Posterior vena cava (tissue), 2 donors: ENCODE measurements at places on chromosomes 13 and 19. TPM values are rescaled to one million over a fixed set of nuclear protein-coding genes. Genes with fewer than 3 reads are reported as not detected.

The KRTDAP gene
- total RNA-seq, result not detected

GRCh38 chr13:32310134-32310706 lies 4.9 kb downstream of the ZAR1L start:
- DNase-seq, result no peak

DNA sequence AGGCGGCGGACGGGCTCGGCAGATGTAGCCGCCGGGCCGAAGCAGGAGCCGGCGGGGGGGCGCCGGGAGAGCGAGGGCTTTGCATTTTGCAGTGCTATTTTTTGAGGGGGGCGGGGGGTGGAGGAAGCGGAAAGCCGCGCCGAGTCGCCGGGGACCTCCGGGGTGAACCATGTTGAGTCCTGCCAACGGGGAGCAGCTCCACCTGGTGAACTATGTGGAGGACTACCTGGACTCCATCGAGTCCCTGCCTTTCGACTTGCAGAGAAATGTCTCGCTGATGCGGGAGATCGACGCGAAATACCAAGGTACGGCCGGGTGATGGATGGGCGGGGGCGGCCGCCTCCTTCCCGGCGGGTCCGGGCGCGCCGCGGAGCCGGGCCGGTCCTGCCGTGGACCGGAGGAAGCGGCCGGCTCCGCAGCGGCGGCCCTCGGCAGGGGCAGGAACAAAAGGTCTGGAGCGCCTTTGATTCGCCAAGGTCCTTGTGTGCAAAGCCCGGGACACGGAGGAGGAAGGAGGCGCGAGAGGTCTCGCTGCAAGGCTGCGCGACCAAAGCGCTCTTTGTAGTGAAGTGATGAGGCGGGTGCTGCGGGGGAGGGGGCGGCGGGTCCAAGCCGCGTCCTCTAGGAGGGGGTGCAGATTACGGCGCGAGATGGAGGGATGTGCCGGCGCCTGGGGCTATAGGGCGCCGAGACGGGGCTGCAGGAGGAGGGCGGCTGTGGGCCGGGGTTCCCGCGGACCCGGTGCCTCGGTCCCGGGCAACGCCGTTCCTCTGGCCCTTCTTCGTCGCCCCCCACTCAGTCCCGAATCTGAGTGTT lies 689 bp downstream of the ING1 start:
- peak; percentile 85 for DNase-seq

- DNase-seq, result peak; percentile 85
Observed at GRCh38 chr19:17576758-17577456, 21.5 kb downstream of the COLGALT1 start.

The FFAR3 gene
- 0.14 TPM for total RNA-seq

DNA sequence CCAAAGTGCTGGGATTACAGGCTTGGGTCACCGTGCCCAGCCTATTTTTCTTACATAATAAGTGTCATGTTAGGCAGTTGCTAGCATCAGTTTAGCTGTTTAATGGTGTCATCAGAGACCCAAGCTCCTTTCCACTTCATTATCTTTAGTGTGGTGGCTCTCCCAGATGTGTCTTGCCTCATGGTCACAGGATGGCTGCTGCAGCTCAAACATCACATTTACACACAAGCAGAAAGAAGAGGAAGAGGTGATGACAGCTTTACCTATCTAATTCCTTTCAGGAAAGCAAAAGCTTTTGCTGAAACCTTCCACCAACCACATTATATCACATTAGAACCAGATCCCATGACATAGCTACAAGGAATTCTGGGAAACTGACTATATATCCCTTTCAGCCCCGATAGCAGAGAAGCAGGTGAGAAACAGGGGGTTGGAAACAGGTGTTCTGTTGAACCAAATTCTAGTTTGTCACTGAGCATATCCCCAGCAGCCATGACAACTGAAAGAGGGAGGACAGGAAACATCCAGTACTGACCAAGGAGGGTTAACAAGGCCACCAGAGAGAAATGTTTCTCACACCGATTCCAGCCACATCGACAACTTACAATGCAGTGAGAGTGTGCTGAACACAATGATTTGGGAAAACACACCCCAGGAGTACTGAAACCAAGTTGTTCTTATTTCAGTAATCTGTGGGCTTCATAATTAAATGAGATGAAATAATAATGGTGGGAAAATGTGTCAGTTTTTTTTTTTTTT lies 617.0 kb downstream of the UQCRFS1 start:
- DNase-seq, result no peak

GRCh38 chr19:42229301-42229854 lies 9.3 kb downstream of the ZNF526 start:
- no peak for DNase-seq

DNA sequence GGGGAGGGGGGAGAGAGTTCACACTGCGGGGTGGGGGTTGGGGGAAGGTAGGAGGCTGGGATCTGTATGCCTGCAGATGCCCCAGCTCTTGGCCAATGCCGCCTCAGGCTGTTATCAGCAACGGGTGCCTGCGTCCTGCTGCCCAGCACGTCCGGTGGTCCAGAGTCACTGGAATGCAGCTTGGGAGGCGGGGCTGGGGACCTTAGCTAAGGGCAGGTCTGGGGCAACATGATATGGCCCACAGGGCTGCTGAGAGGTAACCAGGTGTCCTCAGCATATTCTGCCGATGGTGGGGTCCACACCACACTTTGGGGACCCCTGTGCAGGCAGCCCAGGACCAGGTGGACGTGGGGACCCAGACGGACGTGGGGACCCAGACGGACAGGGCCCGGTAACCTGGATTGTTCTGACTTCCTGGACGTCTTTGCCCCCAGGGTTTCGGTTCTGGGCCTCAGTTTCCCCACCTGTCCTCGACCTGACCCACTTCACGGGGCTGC lies 668 bp upstream of the ARHGAP45 start:
- no peak for DNase-seq

The ZNF560 gene
- total RNA-seq, result not detected

The KIR2DL4 gene
- not detected for total RNA-seq

DNA sequence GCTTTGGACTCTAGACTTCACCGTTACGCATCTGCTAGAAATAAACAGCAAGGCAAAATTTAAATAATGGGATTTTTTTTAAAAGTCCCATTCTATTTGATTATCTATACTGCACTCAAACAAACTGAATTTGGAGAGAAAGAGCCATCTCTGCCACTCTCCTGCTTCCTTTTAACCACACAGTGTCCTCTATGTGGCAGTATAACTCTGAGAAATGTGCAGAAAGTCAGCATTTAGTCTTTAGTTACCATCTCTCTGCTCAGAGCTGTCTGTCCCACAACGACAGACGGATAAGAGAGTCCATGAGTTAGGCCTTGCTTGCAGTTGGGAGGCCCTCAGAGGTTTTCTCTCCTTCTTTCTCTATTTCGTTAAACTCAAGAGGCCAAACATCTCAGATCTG lies 21.2 kb downstream of the CCNA1 start:
- no peak for DNase-seq
